Hindlimb muscle (tissue), 1 donor: ENCODE measurements at places on chromosomes 1 and 21. TPM values are rescaled to one million over a fixed set of nuclear protein-coding genes. Genes with fewer than 3 reads are reported as not detected.

DNA sequence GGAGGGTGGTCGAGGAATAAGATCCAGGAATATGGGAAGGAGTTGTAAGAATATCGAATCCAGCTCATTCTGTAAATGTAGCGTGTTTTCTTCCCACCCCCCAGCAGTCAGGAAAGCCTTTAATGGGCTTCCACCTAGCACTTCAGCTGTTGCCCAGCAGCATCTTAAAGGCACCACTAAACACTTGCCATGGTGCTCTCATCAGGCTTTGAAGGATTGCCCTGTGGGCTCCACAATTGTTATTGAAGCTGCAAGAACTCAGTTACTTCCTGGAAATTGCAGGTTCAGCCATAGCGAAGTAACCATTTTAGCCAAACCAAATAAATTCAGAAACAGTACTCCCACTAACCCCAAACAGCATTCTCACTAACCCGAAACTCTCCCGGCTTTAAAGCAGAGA, 511.2 kb downstream of the PLPP3 start:
- no peak for DNase-seq

The INAVA gene
- polyA plus RNA-seq: 4.6 TPM

The FCMR gene
- 1.5 TPM for polyA plus RNA-seq

GRCh38 chr1:239276051-239276450, 110.3 kb upstream of the CHRM3 start:
- no peak for DNase-seq

- no peak for DNase-seq
Measured at GRCh38 chr1:117161887-117162286, 40.3 kb upstream of the TRIM45 start.
